Activated naive CD4-positive, alpha-beta T cell treated with anti-CD3 and anti-CD28 coated beads, Interleukin-2, amount 10 ng/mL, durations not matched to agents 5 hours and 36 hours (primary cell): ENCODE measurements at places on chromosomes 5 and 9. TPM values are rescaled to one million over a fixed set of nuclear protein-coding genes. Genes with fewer than 3 reads are reported as not detected.

EHMT1 gene
- total RNA-seq: 103 TPM

FAM81B gene
- total RNA-seq: not detected

CAPSL gene
- not detected for total RNA-seq

BAAT gene
- total RNA-seq: not detected

ELAVL2 gene
- not detected for total RNA-seq

C5orf24 gene
- 28.2 TPM for total RNA-seq
